ENCODE measurements at places on chromosomes 6 and 20. TPM values are rescaled to one million over a fixed set of nuclear protein-coding genes. Genes with fewer than 3 reads are reported as not detected.
A peak's percentile ranks its signal among the peaks of the same experiment; 100 is the strongest.

Gene GNMT
- 0.86 TPM for total RNA-seq

Gene ADGB
- 1.3 TPM for total RNA-seq

Gene BLOC1S5
- 10.8 TPM for total RNA-seq

- H3K27me3 ChIP-seq = no peaks in the 10 kb centered on the region
- no peak overlapping the region for H3K27ac ChIP-seq
- DNase-seq = no peak
- no peaks in the 10 kb centered on the region for H3K4me1 ChIP-seq
- no peak overlapping the region for H3K4me3 ChIP-seq
These were observed 102.7 kb downstream of the RIN2 start for GRCh38 chr20:19860737-19861136.

GRCh38 chr20:62636446-62636845 is 5.9 kb upstream of the SLCO4A1 start:
- no peaks in the 10 kb centered on the region for H3K4me1 ChIP-seq
- H3K27me3 ChIP-seq = peaks cover 60% of the 10 kb centered on the region
- no peaks in the 10 kb centered on the region for H3K36me3 ChIP-seq
- DNase-seq = peak; percentile 69
- no peak overlapping the region for H3K27ac ChIP-seq

GRCh38 chr6:149234051-149234962 is 83.2 kb upstream of the TAB2 start:
- no peak overlapping the region for H3K4me3 ChIP-seq
- peaks cover 5% of the 10 kb centered on the region for H3K4me1 ChIP-seq
- no peaks in the 10 kb centered on the region for H3K36me3 ChIP-seq
- DNase-seq = no peak

GRCh38 chr6:76490456-76490855 is 418.0 kb upstream of the IMPG1 start:
- no peak for DNase-seq
- no peak overlapping the region for H3K27ac ChIP-seq
- H3K27me3 ChIP-seq = no peaks in the 10 kb centered on the region
- no peaks in the 10 kb centered on the region for H3K4me1 ChIP-seq

All from left lung (tissue), 14 donors.